Activated CD4-positive, alpha-beta memory T cell treated with anti-CD3 and anti-CD28 coated beads, Interleukin-2, amount 10 ng/mL, durations not matched to agents 7 days and 5 days (primary cell): ENCODE measurements at places on chromosomes 7 and 10. TPM values are rescaled to one million over a fixed set of nuclear protein-coding genes. Genes with fewer than 3 reads are reported as not detected.

SLC26A3 gene
- total RNA-seq, result not detected

UTF1 gene
- not detected for total RNA-seq

- H3K4me1 ChIP-seq, result no peaks in the 10 kb centered on the region
- H3K4me3 ChIP-seq, result no peak overlapping the region
- H3K27me3 ChIP-seq, result peaks cover 3% of the 10 kb centered on the region
- H3K36me3 ChIP-seq, result no peaks in the 10 kb centered on the region
- no peak overlapping the region for H3K27ac ChIP-seq
Observed at GRCh38 chr10:122213766-122214165, 57.3 kb upstream of the BTBD16 start.

CYP26C1 gene
- not detected for total RNA-seq

- no peaks in the 10 kb centered on the region for H3K27me3 ChIP-seq
- H3K4me1 ChIP-seq, result no peaks in the 10 kb centered on the region
- H3K4me3 ChIP-seq, result no peak overlapping the region
- H3K27ac ChIP-seq, result no peak overlapping the region
Observed at GRCh38 chr10:19930936-19931893, 115.0 kb downstream of the PLXDC2 start.
